ENCODE measurements at places on chromosomes 16 and 17.

DNA sequence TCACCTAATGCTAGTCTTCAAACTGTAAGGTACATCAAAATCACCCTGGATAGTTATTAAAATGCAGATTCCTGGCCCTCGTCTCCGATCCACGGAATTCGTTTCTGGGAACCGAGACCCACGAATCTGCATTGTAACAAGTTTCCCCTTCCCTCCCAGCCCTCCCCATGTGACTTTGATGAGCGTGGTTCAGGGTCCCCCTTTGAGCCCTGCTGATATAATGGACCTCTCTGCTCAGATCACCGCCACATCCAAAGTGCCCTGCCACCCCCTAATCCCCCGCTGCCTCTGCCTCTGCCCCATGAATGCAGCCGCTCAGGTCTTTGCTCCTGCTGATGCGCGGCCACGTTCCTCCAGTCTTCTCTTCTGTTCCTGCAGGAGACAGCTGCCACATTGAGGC is 283.1 kb downstream of the SNX29 start:
- DNase-seq, result no peak

DNA sequence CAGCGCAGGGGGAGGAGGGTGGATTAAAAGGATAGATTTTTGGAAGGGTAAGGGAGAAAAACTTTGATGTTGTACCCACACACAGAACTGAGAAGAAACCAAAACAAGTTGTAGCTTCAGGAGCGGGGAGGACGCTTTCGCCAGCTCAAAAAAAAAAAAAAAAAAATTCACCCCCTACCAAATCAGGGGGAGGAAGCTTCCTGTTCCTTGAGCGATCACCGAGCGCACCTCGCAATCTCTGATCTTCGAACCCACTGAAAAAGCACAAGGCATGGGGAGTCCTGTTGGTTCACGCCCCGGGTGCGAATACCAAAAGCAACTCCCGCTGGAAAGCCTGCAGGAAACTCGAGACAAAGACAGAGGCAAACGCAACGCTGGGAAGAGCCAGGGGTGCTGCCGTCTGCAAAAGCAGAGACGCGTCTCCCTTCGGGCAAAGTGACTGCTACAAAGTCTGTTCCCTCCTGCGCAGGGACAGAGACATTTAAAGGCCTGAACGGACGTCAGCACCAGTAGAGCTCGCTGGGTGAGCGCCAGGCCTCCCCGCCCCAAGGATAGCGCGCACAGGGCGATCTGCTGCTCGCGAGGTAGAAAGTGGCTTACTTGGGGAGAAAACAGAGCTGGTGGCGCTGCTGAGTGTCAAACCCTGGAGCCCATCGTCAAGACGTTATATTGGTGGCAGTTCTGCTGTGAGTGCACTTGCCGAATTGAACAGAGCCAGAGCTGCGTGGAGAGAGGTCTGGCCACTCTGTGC is 190.4 kb downstream of the USP22 start:
- no peak for DNase-seq

DNA sequence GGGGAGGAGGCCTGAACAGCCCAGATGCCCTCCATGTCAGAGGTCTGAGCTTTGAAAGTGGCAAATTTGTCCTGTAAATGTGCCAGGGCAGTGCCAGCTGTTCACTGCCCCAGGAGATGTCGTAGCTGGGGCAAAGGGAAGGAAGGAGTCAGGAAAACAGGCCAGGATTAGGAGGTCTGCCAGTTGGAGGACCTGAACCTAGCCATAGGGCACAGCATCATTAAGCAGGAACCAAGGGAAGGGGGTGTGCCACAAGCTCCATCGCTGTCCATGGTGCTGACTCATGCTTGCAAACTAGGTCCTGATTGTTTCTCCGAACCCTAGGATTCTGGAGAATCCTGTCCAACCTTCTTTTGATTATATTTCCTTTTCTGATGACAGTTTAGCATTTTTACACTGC is 124.2 kb downstream of the TMEM132E start:
- no peak for DNase-seq

DNA sequence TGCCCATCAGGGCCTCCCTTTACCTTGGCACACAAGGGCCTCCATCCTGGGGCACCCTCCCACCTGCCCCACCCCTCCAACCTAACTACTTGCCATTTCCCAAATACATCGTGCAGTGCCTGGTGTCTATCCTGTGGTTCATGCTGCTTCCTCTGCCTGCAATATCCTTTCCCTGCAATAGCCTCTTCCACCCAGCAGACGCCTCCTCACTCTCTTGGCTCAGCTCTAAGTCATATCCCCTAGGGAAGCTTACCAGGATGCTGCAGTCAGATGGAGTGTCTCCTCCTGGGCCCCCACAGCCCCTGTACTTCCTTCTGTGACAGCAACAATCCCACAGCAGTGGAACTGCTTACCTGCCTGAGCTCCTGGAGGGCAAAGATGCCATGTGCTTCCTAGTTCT is 36.7 kb downstream of the CCDC182 start:
- DNase-seq, result no peak

DNA sequence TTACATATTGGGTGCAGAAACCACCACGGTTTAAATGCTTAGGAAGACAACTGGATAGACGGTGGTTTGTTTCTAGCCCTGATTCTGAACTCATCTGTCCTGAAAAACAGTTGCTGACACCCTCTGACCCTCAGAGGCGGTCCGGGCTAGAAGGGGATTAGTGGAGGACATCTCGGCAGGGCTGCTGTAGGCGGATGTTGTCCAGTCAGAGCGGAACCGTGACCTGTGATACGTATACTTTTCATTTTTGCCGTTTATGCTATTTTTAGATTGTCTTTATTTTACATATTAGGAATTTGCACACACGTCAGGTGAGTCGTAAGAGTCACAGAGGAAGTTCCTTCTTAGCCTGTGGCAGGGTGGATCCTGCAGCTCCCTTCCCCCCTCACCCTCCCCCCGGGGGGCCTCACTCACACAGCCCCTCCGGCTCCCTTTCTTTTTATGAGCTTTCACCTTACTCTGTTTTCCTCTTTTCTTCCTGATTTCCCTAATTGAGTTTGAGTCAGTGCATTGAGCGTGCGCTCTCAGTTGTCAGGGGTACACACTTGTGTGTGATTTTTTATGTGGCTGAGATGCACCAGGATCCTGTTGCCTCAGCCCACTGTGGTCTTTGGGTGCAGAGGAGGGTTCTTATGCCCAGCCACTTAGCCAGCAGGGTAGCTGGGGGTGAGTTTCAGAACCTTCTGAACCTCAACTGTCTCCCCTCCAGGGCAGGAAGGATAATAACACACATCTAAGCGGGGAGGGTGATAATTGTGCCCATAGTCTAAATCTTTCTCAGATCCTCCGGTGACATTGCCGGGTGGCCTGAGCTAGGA is 211.1 kb upstream of the CHMP6 start:
- DNase-seq, result no peak

- DNase-seq, result no peak
Observed at GRCh38 chr17:79997011-79997660, 38.5 kb downstream of the TBC1D16 start.

DNA sequence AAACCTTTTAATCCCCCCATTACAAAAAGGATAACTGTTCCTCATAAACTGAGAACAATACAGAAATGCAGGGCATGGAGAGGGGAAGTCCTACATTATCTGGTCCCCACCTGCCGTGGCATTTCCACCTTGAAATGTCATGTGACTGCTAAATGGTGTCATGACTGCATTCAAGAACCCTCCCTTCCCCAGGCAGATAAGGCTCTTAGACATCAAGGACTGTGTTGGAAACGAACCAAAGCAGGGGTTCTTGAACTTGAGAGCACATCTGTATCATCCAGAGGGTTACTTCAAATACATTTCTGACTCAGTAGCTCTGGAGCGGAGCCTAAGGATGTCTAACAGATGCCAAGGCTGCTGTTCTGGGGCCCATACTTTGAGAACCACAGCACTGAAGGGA is 18.4 kb downstream of the CMTM3 start:
- no peak for DNase-seq

- no peak for DNase-seq
Observed at GRCh38 chr17:43784628-43785101, 4.4 kb downstream of the CFAP97D1 start.

GRCh38 chr17:17387498-17388362 is 84.6 kb downstream of the NT5M start:
- DNase-seq, result peak; percentile 90

DNA sequence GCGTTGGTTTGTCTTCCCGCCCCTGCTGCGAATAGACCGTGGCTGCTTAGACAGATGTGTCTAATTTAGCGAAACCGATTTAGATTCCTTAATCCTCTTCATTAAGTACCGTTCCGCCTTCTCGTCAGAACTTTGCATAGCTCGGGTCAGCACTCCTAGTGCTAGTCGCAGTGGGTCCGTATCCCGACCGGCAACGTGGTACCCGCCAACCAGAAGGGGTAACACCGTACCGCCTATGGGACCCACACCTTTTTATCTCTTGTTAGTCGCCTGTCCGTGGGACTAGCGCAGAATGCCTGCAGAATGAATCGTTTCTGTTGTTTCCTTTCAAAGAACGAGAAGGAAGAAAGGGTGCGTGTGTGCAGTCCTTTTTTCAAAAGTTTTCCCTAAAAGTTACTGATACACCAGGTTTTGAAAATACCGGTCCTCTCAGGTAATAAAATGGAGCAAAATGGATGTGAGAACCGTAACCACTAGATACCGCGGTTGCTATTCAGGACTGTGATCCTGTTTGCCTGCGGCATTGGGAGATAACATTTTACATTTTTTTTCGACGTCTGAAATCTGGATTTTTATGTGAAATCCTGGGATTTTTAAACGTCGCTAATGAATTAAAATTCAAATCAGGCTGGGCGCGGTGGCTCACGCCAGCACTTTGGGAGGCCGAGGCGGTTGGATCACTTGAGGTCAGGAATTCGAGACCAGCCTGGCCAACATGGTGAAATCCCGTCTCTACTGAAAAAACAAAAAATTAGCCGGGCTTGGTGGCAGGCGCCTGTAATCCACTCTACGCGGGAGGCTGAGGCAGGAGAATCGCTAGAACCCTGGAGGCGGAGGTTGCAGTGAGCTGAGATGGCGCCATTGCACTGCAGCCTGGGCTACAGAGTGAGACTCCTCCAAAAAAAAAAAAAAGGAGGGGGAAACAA is 998 bp upstream of the SRSF1 start:
- DNase-seq, result no peak

GRCh38 chr17:35548978-35549377 is 11.5 kb upstream of the SLFN12L start:
- no peak for DNase-seq

DNA sequence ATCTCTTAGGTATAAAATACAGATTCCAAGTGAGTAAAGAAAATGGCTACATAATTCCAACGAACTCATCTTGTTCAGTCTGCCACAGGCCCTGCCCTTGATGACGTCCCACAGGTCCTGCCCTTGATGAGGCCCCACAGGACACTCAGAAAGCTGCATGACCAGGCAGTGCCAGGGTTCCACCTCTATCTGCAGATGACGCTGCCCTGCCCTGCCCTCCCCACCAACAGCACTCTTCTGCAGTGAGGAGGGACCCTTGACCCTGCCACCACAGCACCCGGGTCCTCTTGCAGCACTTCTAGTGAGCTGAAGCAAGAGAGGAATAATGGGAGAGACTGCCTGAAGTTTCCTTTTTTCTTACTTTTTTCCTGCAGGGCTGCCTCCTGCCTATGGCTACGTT is 118.4 kb downstream of the VPS53 start:
- DNase-seq, result peak; percentile 80

DNA sequence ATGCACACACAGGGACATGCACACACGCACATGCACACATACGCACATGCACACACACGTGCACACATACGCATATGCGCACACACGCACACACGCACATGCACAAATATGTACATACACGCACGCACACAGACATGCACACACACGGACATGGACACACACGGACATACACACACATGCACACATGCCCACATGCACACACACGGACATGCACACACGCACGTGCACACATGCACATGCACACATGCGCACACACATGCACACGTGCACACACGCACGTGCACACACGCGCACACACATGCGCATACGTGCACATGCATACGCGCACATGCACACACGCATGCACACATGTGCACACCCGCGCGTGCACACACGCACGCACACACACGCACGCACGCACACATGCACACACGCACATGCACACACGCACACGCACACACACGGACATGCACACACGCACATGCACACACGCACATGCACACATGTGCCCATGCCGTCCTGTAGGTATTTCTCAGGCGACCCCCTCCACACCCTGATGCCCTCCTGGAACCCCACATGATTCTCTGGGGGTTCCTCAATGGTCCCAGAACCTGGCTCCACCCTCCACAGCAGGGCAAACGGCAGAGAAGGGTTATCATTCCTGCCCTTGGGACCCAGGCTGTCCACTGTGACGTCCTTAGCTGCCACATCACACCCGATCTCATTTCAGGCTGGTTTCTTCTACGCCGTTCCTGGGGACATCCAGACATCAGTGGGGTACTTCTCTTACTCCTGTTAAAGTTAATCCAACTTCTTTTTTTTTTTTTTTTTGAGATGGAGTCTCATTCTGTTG is 9.6 kb upstream of the RBFOX3 start:
- DNase-seq, result no peak

DNA sequence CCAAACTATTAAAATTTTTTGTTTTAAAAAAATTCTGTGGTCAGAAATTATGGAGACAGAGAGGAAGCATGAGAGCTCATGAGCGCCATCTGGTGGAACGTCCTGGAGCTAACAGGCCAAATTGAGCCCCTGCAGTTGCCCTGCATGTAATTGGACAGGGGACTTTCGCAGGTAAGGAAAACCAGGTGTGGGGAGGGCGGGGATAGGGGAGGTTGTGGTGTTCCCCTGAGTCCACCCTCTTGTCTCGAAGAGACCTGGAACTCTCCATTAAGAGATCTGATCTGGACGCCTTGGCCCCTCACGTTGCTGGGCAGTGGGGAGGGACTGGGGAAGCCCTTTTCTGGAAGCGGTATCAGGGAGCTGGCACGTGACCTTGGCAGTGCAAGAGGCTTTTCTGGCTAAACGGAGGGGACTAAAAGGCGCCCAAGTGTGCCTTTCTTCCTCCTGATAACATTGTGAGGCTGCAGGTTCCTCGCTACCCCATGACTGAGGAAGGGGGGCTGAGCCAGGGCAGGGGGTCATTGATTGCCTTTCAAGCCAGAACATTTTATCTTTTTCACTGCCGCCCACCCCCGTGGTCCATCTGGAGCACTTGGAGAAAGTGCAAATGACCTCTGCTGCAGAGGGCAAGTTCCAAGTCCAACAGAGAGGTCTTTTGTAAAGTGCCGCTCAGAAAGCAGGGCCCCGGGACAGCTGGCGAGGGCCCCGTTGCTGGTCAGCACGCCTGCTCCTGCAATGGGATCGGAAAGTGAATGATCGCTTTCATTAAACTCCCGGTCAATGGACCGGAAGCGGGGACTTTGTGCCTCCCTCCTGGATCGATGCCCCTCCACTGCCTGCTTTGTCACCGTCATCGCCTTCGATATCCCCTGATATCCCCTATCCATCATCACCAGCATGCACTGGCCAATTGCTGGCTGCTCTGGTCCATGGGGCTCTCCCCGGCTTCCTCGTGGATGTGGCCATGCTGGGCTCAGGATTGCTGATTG is 18.4 kb downstream of the PDILT start:
- DNase-seq, result peak; percentile 35

- DNase-seq, result no peak
Observed at GRCh38 chr17:47698749-47699535, 5.0 kb downstream of the TBKBP1 start.

DNA sequence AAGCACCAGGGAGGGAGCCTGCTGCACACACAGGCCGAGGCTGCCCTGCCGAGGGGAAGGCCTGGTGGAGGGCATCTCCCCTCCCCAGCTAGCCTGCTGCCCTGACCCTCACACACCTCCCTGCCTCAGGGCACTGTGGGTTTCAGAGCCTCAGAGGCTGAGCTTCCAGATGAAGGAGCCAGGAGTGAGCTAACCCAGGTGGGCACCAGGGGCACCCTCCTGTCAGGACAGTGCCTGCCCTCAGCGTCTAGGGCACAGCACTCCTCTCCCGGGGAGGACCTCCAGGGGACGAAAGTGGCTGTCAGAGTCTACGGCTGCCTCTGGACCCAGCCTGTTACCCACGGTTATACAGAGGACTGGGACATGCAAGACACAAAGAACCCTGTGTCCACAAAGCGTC is 22.8 kb upstream of the DLX4 start:
- no peak for DNase-seq
